ENCODE measurements at places on chromosomes 3 and 15.

GRCh38 chr3:46527239-46527638 lies 29.5 kb downstream of the RTP3 start:
- DNase-seq: no peak

- no peak for DNase-seq
These were observed 44.5 kb downstream of the PXK start for GRCh38 chr3:58377168-58377567.

DNA sequence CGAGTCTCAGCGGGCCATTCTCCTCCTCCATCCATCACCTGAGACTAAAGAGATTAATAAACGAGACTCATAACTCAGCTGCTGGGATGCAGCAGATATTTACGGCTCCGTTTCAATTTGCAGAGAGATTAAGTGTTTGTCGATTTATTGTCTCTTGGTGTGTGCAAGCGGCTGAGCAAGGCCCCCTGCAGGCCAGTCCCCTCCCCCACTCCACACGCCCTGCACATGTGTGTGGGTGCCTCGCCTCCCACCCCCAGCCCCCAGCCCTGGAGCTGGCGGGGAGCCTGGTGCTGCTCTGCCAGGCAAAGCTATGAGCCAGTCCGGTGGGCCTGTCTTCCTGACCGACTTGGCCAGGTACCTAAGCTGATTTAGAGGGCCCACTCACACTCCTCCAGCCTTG lies 63.0 kb downstream of the CYP11A1 start:
- no peak for DNase-seq

- DNase-seq: no peak
These were observed 362.7 kb upstream of the SUCLG2 start for GRCh38 chr3:68017069-68017468.

- no peak for DNase-seq
These were observed 96.3 kb downstream of the TPRG1 start for GRCh38 chr3:189267981-189268613.

DNA sequence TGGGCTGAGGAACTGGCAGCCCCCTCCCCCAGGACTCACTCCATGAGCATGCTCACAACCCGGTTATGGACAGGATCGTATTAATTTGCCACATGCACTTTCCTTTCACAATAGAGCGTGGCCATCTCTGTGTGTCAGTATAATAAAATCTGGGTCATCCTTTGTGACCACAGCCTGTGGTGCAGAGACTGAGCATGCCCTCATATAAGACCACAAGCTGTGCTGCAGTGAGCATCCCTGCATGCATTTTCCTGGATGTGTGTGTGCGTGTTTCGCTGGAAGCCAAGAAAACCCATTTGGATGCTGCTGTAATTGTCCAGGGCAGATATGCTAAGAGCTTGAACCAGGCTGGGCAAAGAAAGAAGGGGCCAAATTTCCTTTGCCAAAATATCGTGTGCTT lies 39.7 kb downstream of the CYP11A1 start:
- no peak for DNase-seq

DNA sequence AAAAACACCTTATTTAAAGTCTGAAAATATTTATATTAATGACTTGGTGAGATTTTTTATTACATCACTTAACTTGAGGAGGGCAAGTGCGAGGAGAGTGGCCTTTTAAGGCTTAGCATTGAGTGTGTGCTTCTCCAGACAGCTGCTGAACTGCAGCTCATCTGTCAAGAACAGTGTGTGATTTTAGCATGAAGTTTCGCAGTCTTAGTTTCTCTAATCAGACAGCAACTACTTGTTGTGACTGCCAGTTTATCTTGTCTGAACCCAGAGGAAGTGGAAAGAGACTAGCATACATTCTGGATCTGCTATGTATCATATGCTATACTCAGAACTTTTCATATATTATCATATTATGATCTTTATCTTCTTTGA lies 291.7 kb upstream of the ROPN1 start:
- DNase-seq: no peak

- DNase-seq: no peak
These were observed 267.5 kb downstream of the SLCO3A1 start for GRCh38 chr15:92121047-92121446.

DNA sequence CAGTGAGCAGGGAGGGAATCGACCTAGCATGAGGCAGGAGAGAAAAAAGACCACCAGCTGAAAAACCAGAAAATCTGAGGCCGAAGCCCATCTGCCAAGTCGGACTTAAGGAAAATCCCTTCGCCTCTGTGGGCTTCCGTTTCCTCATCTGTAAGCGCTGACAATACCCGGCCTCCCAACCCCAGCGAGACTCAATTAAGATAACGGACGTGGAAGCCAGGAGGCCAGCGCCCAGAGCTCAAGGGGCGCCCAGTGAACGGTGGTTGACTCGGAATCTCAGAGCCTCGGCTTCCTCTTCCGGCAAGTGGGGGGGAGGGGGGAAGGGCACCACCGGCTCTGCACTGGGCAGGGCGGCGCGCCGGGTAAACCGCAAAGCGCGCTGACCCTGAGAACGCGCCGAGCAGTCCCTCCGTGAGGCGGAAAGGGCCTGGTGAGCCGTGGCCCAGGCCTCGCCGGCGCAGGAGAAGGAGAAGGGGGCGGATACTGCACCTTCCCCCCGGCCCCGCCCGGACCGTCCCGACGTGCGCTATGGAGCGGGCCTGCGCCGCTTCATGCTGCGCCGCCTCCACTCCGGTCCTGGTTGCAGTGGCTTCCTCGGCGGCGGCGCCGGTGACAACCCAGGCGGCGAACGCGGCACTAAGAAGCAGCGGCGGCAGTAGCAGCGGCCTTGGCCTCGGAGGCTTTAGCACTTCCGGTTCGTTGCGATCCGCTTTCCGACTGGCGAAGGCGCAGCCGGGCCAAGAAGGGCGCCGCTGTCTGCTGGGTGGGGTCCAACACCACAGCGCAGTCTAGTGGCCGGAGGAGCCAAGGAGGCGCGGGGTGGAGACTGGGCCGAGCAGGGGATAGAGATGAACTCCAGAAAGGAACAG lies at the start of gene DPP8:
Gene DPP8, minus strand, starts transcription at position 693 of the 869 bp plus-strand sequence. CDS start 5,136 bp downstream, outside the sequence.
- DNase-seq: peak; percentile 92

DNA sequence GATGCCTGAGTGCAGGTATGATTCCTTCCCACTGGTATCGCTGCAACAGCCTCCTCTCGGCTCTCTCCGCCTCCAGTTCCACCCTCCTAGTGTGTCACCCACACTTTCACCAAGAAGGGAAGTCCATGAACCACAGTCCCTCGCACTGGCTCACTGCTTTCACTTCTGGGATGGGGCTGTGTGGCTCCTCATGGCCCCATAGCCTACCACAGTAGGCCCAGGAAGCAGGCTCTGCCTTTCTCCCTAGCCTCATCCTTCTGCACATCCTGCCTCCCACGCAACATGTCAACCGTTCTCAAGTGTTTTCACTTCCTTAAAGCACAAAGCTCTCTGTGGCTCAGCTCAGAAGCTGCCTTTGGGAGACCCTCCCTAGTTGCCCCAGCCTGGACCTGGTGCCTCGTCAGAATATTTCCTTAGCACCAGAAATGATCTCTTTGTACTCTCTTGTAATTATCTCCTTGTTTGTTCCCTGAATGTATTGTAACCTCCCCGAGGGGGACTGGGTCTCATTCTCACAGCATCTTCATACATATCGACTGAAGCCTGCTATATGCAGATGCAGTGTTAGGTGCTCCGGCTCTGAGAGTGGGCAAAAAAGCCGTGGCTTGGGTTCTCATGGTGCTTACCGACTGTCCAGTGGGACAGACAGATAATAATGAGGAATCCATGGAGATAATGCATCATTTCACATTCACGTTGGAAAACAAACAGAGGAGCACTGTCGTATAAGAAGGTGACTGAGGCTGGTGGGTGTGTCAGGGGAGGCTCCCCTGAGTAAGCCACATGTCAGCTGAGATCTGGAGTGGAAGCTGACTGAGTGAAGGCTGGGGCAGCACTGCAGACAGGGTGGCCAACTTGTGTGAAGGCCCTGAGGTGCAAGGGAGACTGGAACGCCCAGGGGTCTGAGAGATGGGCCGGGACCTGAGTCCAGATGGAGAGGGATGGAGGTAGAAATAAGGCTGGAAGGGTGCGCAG lies 107.1 kb downstream of the DGKG start:
- no peak for DNase-seq

DNA sequence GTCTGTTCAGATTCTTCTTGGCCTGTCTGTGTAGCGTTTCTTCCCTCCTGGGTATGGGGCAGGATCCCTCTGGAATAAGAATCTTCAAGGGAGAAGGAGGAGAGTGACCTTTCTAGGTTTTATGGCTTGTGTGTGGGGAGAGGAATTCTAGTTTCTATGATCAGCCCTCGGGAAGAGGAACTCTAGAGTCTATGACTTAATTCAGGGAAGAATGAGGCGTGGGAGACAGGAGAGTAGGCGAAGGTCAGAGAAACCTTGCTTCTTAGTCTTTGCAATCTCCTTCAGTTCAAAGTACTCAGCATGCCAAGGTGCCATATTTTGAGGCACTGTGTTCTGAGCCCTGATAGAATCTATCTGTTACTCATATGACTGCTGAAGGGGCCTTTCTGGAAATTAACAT lies 99.2 kb upstream of the C3orf80 start:
- DNase-seq: no peak

GRCh38 chr3:148728753-148729152 lies 31.1 kb downstream of the AGTR1 start:
- DNase-seq: no peak

DNA sequence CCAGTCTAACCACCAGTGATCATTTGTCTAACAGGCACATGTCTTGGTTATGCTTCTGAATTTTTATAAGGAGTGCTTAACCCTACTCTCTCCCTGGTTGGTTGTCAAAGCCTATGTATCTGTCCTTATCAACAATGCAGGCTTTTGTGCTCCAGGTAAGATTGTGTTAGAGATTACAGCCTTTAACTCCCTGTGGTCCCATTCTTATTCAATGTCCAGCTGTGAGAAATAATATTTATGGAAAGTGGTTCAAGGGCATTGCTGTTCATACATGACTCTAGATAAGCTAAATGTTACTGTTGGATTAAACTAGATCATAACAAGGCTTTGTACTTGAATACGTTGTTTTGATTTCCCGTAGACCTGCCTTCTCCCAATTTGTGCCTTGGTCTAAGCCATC lies 146.1 kb upstream of the TSC22D2 start:
- no peak for DNase-seq

- DNase-seq: no peak
These were observed 204.7 kb downstream of the TBL1XR1 start for GRCh38 chr3:176992565-176992964.

GRCh38 chr3:48633256-48633655 lies 2.0 kb downstream of the SLC26A6 start:
- no peak for DNase-seq

DNA sequence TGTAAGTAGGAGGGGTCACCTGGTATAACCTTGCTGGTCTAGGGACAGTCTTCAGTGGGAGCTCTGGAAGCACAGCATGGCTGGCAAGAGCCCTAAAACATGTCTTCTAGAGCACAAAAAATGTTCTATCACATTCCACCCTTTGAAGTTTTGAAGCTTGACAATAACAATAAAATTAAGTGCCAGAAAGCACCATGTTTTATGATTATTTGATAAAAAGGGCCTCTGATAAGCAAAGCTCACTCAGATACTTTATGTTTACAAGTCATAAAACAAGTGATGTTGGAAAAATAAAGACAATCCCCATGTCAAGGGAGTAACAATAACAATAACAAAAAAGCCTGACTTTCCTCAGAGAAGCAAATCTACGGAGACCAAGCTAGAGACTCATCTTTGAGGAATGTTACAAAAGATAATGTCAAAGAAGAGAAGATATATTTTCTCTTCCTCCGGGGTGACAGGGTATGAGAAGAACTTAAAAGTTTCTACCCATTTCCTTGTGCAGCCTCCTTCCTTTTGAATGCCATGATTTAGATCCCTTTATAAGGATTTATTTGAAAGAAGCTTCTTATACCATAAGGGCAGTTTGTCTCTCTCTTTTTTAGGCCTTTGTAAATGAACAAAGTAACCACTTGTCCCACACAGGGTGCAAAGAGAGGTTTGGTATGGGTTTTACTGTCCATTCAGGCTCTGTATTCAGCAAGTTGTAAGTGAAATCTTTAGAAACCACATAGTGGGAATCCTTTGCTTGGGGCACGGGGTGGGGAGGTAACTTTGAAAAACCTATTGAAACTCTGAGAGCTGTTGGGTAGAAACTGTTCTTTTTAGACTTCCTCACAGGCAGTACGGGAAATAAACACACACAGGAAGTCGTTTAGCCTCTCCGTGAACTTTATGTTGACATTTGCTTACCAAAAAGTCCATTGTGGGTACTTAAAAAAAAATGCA lies 109.6 kb upstream of the RBMS3 start:
- peak; percentile 1 for DNase-seq

DNA sequence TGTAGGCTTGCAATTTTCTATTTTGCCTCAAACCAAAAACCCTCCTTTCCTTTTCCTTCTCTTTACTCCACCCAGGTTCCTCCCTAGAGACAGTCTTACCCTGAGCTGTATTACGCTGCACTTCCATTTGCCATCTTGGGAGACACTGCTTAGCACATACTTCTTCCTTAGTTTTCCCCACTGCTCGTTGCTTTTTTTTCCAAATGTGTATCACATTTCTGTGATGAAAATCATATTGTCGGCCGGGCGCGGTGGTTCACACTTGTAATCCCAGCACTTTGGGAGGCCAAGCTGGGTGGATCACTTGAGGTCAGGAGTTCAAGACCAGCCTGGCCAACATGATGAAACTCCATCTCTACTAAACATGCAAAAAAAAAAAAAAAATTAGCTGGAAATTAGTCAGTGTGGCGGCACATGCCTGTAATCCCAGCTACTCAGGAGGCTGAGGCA lies 29.5 kb downstream of the POPDC2 start:
- DNase-seq: no peak

DNA sequence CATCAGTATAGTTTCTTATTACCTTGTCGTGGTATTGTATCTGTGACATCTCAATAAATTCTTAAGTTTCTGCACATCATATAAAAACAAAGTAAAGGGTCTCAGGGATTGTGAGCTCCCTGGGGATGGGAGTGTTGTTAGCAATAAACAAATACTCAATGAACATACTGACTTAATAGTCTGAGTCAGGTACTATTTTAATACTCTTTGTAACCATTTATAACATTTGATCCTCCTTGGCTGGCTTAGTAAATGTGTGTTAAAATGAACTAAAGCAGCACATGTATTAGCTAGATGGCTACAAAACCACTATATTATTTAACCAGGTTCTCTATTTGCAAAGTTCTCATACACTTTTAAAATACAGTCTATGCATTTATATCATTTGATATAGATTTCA lies 1.8 kb downstream of the ICE2 start:
- no peak for DNase-seq

DNA sequence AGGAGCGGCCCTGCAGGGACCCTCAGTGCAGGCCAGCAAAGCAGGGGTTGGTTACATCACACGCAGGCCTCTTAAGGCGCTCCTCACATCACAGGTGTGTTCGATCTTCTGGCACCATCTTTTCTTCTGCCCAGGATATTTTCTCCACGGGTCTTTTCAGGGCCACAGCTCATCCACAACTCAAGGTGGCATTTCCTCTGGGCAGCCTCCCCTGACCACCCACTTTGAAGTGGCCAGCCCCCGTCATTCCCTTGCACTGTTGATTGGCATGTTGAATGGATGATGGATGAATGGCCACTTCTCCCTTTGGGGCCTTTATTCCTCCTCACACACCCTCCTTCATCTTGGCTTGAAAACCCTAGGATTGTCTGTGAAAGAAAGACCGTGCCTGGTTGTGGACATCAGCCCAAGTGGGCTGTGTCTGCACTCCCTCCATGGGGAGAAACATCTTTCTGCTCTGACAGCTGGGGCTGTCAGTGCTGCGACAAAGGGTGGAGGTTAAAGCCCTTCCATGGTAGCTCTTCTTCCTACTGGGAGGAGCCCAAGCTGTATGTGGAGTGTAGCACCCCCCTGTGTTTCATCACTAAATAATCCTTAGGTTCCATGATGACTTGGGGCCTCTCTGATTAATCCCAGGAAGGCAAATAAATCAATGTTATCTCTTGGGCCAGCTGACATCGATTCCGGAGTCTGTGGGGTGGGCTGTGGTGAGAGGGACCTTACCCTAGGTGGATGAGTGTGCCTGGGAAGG lies 102.5 kb downstream of the EPHB1 start:
- DNase-seq: no peak
